PC-9 (cell line): ENCODE measurements at places on chromosomes 7 and 10. TPM values are rescaled to one million over a fixed set of nuclear protein-coding genes. Genes with fewer than 3 reads are reported as not detected.

Gene TEX47
- total RNA-seq = not detected in 2 replicates

Gene AKR1B15
- 3.2 and 3.4 TPM in 2 replicates for total RNA-seq

Gene DYNC1I1
- not detected in 2 replicates for total RNA-seq

Gene HYAL4
- total RNA-seq = not detected in 2 replicates

Gene VGF
- total RNA-seq = 2.1 and 2.3 TPM in 2 replicates

Gene ZNF736
- total RNA-seq = 20.1 and 20.8 TPM in 2 replicates

Gene HOXA1
- total RNA-seq = 2.0 and 2.2 TPM in 2 replicates

Gene FOXI2
- total RNA-seq = not detected in 2 replicates

Gene BTBD16
- total RNA-seq = 0.28 and 0.37 TPM in 2 replicates

GRCh38 chr7:109282726-109283125 is 713.1 kb downstream of the DNAJB9 start:
- H3K27me3 ChIP-seq = no peaks in the 10 kb centered on the region
- H3K4me1 ChIP-seq = no peaks in the 10 kb centered on the region
- no peaks in the 10 kb centered on the region for H3K36me3 ChIP-seq
- no peak for DNase-seq
- H3K4me3 ChIP-seq = no peak overlapping the region
- no peak overlapping the region for H3K27ac ChIP-seq

GRCh38 chr7:72504061-72504706 is 92.0 kb upstream of the CALN1 start:
- peaks cover 58% of the 10 kb centered on the region for H3K27me3 ChIP-seq
- no peak overlapping the region for H3K4me3 ChIP-seq
- no peak overlapping the region for H3K27ac ChIP-seq
- no peak for DNase-seq
- no peaks in the 10 kb centered on the region for H3K36me3 ChIP-seq

DNA sequence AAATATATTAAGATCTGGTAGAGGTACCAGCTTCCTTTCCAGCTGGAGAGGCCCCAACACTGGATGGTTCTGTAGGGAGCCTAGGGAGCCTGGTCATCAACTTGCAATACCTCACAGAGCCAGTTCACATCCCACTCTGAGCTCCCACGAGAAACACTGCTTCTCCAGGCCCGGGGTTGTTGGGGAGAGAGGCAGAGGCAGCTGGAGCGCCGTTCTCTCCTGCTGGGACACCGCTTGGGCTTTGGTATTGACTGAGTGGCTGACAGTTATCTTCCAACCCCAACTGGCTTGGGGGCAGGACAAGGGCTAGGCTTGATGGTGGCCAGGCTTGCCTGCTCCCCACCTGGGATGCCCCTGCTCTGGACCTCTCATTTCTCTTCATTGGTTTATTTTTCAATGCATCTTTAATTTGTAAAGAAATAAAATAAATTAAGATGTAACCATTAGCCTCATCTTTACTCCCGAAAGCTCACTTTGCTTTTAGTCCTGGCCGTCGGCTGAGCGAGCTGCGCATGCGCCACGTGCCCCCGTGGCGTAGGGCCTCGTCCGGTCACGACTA is 10.0 kb upstream of the CHCHD1 start:
- no peaks in the 10 kb centered on the region for H3K27me3 ChIP-seq
- H3K36me3 ChIP-seq = peaks cover 38% of the 10 kb centered on the region
- H3K27ac ChIP-seq = no peak overlapping the region
- H3K4me1 ChIP-seq = peaks cover 7% of the 10 kb centered on the region
- H3K4me3 ChIP-seq = peak overlapping the region; percentile 52; the same call in 1 of the 2 replicates

- no peaks in the 10 kb centered on the region for H3K4me1 ChIP-seq
- H3K4me3 ChIP-seq = no peak overlapping the region
- no peaks in the 10 kb centered on the region for H3K36me3 ChIP-seq
- no peak for DNase-seq
- no peaks in the 10 kb centered on the region for H3K27me3 ChIP-seq
- no peak overlapping the region for H3K27ac ChIP-seq
These were observed 11.4 kb upstream of the PTN start for GRCh38 chr7:137354961-137355360.

DNA sequence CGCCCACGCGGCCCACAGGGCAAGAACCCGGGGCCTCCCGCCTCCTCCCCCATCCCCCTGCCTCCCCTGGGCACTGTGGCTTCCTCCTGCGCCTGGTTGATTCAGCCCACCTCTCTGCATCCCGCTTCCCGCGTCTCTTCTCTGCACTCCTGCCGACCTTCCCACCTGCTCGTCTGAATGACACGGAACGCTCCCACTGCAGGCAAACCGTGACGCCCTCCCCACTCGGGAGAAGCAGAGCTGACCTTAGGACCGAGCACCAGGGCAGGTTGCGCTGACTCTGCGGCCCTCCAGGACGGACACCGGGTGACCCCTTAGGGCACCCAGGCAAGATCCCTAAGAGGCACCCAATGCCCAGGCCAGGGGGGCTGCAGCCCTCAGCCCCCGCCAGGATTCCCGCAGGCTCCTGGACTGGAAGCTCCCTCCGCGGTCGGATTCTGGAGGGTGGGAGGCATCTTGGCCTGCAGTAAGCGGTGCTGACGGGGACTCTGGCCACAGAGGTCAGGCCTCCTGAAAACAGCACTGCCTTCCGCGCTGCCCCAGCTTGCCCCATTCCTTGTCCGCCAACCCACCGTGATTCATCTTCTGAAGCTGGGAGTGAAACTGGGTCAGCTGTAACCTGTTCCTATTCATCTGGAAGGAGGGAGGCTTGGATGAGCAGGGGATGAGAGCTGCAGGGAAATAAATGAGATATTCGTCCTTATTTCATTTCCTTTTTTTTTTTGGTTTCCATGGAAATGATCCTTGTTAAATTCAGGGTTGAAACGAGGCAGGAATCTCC is 990 bp downstream of the CALML3 start:
- H3K4me1 ChIP-seq = no peaks in the 10 kb centered on the region
- no peaks in the 10 kb centered on the region for H3K36me3 ChIP-seq
- no peak overlapping the region for H3K4me3 ChIP-seq
- H3K27ac ChIP-seq = no peak overlapping the region

GRCh38 chr10:81866753-81867152 is 8.2 kb upstream of the NRG3 start:
- H3K27me3 ChIP-seq = no peaks in the 10 kb centered on the region
- H3K27ac ChIP-seq = no peak overlapping the region
- H3K4me3 ChIP-seq = no peak overlapping the region
- no peak for DNase-seq
- H3K4me1 ChIP-seq = no peaks in the 10 kb centered on the region

GRCh38 chr7:116577320-116577871 is 52.6 kb downstream of the CAV1 start:
- H3K27me3 ChIP-seq = no peaks in the 10 kb centered on the region
- H3K27ac ChIP-seq = peak overlapping the region; percentile 35
- H3K36me3 ChIP-seq = no peaks in the 10 kb centered on the region
- no peak overlapping the region for H3K4me3 ChIP-seq
- H3K4me1 ChIP-seq = peaks cover 15% of the 10 kb centered on the region

DNA sequence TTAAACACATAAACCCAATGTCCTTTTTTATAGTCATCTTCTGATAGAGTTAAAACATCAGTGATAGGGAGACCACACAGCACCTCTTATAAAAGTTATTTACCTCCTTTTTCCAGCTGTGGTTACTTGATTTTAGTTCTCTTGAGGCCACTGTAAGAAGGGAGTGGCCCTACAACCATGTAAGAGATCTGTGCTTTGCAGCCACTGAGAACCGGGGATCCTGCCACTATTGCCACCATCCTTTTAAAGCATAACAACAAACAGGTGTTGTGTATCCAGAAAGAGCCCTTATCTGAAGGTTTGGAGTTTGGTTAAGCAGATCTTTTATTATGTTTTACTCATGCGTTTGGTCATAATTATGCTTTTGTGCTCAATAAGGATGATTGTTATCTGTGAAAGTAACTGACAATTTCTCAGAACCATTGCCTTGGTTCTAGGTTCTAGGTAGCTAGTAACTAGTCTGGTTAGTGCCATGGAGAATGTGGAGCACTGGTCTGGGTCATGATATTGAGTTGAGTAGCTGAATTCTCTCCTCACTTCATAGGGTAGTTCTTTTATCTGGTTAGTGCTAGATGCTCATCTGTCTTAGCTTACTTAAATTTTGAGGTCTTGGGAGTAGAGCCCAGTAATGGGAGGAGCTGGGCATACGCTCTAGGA is 56.5 kb downstream of the ST7 start:
- no peaks in the 10 kb centered on the region for H3K27me3 ChIP-seq
- H3K27ac ChIP-seq = no peak overlapping the region
- H3K4me1 ChIP-seq = no peaks in the 10 kb centered on the region
- H3K4me3 ChIP-seq = no peak overlapping the region

DNA sequence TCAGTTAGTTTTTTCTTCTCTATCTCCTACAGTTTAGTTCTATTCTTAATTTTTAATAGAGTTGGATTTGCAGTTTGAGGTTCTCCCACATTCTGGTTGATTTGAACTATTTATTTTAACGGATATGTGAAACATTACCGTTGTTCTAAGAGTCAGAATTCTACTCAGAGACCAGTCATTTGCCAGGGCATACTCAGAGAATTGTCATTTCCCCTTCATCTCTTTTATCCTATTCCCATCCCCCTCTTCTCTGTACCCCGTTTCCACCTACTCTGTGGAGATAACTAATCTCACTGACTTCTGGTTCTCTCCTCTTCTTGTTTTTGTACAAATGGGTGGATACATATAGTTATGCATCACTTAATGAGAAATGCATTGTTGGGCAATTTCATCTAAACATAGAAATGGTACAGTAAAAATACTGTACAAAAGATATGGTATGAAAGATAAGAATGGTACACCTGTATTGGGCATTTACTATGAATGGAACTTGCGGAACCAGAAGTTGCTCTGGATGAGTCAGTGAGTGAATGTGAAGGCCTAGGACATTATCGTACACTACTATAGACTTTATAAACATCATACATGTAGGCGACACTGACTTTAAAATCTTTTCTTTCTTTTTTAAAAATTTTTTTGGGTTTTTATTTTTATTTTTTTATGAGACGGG is 53.1 kb downstream of the INPP5F start:
- H3K27ac ChIP-seq = no peak overlapping the region
- H3K4me1 ChIP-seq = no peaks in the 10 kb centered on the region
- DNase-seq = peak; percentile 3
- no peaks in the 10 kb centered on the region for H3K27me3 ChIP-seq

DNA sequence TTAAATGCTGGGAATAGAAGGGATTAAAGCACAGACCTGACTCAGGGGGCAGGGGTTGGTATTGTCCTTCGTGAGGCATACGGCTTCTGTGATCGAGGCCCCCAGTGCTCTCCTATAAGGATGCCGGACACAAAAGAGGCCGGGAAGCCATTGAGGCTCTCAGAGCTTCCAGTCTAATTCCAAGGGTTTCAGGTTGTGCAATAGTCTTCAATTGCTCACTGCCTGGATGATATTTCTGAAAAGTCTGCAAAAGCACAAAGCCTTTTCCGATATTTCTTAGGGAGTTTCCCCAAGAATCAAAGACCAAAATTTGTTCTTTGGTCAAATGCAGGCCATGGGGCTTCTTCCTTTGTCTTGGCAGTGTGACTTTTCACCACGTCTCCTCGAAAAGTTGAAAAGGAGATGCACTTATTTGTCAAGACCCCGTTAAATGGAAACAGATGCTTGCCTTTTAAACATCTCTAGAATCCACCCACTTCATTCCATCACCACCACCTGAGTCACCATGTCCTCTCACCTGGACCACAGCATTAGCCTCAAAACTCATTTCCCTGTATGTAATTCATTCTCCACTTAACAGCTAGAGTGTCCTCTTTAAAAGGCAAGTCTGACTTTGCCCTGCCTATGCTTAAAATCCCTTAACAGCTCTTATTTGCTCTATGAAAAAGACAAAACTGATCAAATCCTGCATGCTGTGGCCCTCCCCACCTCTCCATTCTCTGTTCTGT is 134.8 kb upstream of the NAMPT start:
- H3K36me3 ChIP-seq = no peaks in the 10 kb centered on the region
- no peak overlapping the region for H3K4me3 ChIP-seq
- peaks cover 60% of the 10 kb centered on the region for H3K4me1 ChIP-seq
- DNase-seq = no peak
- H3K27me3 ChIP-seq = no peaks in the 10 kb centered on the region
- H3K27ac ChIP-seq = peak overlapping the region; percentile 98

GRCh38 chr7:143279186-143280098 is 5.3 kb upstream of the TMEM139 start:
- H3K36me3 ChIP-seq = no peaks in the 10 kb centered on the region
- peak overlapping the region; percentile 16; the same call in 1 of the 2 replicates for H3K4me3 ChIP-seq
- H3K27ac ChIP-seq = peak overlapping the region; percentile 82
- H3K4me1 ChIP-seq = peaks cover 43% of the 10 kb centered on the region
- H3K27me3 ChIP-seq = no peaks in the 10 kb centered on the region
- peak; percentile 49 for DNase-seq

DNA sequence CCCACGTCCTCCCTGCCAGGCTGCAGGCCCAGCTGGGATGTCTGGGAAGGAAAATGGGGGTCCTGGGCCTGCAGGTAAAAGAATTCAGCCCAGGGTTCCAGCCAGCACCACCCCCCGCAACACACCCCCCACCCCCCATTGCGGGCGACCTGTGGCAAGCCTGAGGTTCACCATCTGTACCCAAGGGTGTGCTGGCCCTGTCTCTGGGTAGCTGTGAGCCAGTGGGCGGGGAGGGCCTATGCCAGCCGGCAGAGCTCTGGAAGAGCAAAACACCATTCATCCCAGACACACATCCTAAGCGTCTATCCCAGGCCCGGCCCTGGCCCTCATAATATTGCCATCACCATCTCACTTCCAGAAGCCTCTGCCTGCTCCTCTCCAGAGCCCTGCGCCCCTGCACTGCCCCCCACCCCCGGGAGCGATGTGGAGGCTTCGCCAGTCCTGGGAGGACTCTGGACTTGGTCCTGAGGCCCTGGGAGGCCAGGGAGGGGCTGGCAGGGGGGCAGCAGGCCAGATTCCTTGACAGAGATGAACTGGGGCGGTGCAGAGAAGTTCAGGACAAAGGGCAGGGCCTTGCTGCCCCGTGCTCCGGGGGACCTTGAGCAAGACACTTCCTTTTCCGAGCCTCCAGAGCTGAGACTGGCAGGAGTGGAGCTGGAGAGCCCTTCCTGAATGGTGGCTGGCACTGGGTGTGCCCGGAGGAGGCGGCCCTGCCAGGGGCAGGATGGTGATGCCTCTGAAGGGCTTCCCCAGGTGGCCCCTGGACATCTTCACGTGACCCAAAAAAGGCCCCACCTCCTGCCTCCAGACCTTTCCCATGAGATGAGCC is 8.7 kb upstream of the TTYH3 start:
- no peak overlapping the region for H3K27ac ChIP-seq
- no peaks in the 10 kb centered on the region for H3K27me3 ChIP-seq
- no peak for DNase-seq
- peaks cover 5% of the 10 kb centered on the region for H3K4me1 ChIP-seq

GRCh38 chr10:90847436-90847835 is 10.4 kb downstream of the HTR7 start:
- no peaks in the 10 kb centered on the region for H3K4me1 ChIP-seq
- H3K4me3 ChIP-seq = no peak overlapping the region
- DNase-seq = no peak
- H3K27ac ChIP-seq = no peak overlapping the region
- H3K36me3 ChIP-seq = no peaks in the 10 kb centered on the region
- no peaks in the 10 kb centered on the region for H3K27me3 ChIP-seq

GRCh38 chr10:62637249-62638061 is 167.1 kb upstream of the ADO start:
- no peaks in the 10 kb centered on the region for H3K36me3 ChIP-seq
- no peaks in the 10 kb centered on the region for H3K27me3 ChIP-seq
- H3K4me1 ChIP-seq = no peaks in the 10 kb centered on the region
- H3K27ac ChIP-seq = no peak overlapping the region
- H3K4me3 ChIP-seq = no peak overlapping the region
- no peak for DNase-seq

- no peaks in the 10 kb centered on the region for H3K27me3 ChIP-seq
These were observed 140.7 kb upstream of the ANKRD1 start for GRCh38 chr10:91061608-91062007.

GRCh38 chr7:99369767-99370391 is 4.7 kb upstream of the ARPC1B start:
- H3K4me3 ChIP-seq = no peak overlapping the region
- DNase-seq = no peak
- H3K4me1 ChIP-seq = peaks cover 11% of the 10 kb centered on the region
- H3K27ac ChIP-seq = no peak overlapping the region
- H3K36me3 ChIP-seq = peaks cover 8% of the 10 kb centered on the region
